ENCODE measurements at places on chromosomes 6 and 20.

DNA sequence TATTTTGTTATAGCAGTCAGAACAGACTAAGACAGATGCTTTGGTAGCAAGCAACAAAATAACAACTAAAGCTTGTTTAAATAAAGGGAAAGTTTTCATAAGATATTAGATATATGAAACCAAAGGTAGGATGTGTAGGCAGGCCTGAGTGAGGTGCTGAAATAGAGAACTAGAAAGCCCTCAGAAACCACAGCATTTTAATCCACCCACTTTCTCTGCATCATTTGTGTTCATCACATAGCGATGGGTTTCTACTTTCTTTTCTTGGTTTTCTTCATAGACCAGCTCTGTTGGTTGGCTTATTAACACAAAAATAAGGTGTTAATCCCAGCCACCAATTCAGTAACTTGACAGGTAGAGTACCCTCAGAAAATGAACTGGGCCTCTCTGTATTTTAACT, 58.6 kb downstream of the RPS12 start:
- no peak for DNase-seq

GRCh38 chr6:14501914-14502313, 384.3 kb downstream of the CD83 start:
- no peak for DNase-seq

- no peak for DNase-seq
Measured at GRCh38 chr20:47127999-47128398, 228.5 kb downstream of the ZMYND8 start.

- DNase-seq, result peak; percentile 39
Measured at GRCh38 chr20:35329435-35330139, 37.4 kb upstream of the FAM83C start.

GRCh38 chr6:83341765-83342164, 89.1 kb downstream of the ME1 start:
- no peak for DNase-seq

GRCh38 chr6:110731196-110731595, 84.1 kb downstream of the CDK19 start:
- DNase-seq, result no peak

- no peak for DNase-seq
Measured at GRCh38 chr6:101832371-101832770, 438.9 kb downstream of the GRIK2 start.

DNA sequence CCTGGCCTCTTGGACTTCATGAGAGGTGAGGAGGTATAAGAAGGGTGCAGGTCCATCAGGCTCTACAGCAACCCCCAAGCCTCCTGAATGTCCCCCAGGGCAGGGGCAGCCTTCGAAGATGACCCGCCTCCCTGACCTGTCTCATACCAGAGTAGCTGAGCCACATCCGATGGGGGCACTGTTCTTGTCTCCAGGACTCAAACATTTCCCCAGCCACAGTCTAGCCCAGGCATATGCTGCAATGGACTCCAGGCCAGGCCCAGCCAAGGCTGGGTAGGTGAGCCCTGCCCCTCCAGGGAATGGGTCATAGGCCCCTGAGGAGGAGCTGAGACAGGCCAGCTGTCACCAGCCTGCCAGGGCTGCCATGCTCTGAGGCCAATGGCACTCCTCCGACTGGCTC, 65.3 kb downstream of the BANF2 start:
- no peak for DNase-seq

GRCh38 chr20:2545594-2545993, 9.2 kb downstream of the TMC2 start:
- DNase-seq, result no peak

DNA sequence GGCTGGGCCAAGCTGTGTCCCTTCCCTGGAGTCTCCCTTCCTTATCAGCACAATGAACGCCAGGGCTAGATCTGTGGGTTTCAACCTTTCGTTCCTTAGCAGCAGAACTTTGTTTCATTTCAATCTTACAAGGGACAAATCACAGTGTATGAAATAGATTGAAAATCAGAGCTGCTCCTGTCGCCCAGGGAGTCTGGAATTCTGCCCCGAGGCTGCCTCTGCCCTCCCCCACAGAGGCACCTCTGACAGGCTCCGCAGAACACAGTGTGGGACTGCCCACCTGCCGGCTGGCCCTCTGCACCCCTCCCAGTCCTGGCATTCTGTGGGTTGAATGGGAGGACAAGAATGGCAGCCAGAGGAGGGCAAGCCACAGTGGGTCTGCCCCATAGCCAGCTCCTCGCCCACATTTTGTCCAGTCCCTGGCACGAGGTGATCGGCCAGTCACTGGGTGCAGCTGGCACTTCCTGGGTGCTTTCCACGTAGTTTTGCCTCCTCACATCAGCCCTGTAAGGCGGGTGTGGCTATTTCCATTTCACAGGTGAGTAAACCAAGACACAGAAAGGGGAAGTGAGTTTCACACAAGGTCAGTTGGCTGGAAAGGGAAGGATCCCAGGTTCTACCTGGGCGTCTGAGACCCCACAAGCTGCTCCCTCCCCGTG, 26.1 kb downstream of the MANBAL start:
- DNase-seq, result no peak

DNA sequence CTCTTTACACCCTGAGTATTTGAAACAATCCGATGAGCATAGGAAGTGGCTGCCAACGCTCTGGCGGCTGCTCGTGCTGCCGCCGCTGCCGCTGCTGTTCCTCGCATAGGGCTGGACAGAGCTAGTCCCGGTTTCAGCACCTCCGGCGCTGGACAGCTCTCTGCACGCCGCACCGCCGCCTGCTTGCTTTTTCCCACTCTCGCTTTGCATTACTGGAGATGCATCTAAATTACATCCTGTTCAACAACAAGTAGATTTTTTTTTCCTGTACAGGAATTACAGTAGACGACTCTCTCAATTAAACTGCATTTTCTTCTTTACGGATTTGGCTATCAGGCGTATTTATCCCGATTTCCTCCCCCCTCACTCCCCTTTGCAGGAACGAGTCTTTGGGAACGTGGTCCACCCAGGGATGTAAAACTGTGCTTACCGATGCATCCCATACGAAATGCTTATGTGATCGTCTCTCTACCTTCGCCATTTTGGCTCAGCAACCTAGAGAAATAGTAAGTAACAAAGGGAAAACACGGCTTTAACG, 563.8 kb downstream of the LMBRD1 start:
- DNase-seq, result peak; percentile 54

GRCh38 chr6:68651011-68651985, 16.2 kb downstream of the ADGRB3 start:
- DNase-seq, result peak; percentile 5

DNA sequence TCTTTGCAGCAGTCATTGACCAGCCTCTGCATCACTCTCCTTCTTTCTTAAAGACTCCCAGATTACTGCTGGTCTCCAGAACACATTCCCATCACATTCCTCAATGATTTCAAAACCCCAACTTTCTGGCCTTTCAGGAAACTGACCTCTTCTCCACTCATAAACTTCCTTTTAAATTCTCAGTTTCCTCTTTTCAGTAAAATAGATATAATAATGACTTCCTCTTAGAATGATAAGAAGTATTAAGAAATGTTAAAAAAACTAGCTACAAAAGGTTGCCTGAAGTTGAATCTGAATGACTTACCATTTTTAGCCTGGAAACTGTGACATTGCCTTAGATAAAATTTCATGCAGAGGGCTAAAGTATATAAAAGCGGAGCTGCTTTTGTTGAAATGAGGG, 239.3 kb downstream of the OGFRL1 start:
- no peak for DNase-seq

DNA sequence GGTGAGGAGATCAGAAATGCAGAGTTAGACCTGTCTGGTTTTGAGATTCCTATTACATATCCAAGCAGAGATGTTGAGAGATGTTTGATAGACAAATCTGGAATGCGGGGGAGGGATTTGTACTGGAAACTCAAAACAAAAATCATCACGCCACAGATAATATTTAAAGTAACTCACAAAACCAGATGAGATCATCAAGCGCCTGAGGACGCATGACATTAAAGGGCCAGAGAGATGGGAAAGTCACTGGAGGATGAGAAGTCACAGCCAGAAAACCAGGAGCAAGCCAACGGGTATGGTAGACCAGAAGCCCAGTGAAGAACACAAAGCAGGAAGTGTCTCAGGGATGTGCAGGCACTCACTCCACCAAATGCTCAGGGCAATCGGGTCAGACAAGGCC, 87.7 kb downstream of the DLL1 start:
- no peak for DNase-seq

- DNase-seq, result no peak
Measured at GRCh38 chr20:63737945-63738686, 1.5 kb upstream of the SLC2A4RG start.

DNA sequence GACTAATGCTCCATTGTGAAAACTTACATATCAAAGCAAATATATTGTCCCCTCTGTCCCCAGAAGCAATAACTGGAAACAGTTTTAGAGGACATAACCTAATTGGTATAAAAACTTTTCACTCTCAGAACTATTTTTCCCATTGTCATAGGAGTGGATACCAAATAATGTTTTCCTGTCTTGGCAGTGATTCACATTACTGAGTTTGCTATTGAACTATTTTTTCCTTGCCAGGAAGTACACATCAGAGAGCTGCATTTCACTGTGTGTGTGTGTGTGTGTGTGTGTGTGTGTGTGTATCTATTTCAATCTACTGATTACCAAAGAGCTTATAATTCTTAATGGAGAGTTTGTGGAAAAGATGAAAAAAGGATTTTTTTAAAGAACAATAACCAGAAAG, 45.4 kb downstream of the AKAP12 start:
- DNase-seq, result peak; percentile 75

- peak; percentile 83 for DNase-seq
Measured at GRCh38 chr6:144284783-144285547, at the start of gene UTRN. TSS of gene UTRN (plus strand) at chr6:144285335. CDS start at chr6:144291829, 6,494 bp downstream.

DNA sequence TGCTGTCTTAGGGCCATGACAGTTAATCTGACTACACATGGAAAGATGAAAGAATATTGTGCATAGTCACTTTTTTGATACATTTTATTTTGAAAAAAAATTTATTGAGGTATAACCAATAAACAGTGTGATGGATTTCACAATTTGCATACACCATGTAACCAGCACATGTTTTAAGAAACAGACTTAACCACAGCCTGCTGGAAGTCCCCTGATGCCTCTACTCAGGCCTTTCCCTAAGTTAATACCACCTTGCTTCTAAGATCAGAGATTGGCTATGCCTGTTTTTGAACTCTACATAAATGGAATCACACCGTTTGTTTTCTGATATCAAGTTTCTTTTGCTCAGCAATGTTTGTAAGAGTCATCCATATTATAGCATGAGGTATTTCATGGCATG, 136.3 kb downstream of the CFAP61 start:
- DNase-seq, result no peak

DNA sequence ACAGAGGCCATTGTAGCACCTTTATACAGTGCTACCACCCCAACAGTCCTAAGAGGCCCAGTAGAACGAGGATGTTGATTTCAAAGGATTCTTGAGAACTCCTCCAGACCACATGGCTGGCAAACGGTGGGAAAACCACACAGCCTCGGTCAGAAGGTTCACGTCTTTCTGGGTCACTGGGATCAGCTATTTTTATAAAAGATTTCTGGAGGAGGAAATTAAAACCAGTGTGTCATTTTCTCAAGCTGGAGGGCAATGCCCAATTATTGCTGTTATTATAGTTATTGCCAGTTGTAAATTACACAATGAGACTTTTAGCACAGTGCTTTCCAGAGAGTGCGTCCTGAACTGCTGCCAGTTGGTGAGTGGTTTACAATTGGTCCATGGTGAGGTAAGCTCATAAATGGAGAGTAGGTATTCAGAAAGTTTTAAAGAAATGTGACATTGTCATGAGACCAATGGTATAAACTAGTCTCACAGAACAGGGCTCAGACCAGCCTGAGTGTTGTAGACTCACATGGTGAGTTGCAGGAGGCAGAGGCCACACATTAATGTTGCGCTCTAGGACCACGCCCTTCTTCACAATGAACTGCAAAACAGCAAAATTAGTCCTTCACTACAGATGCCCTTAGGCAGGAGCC, 8.4 kb upstream of the PPP1R14C start:
- no peak for DNase-seq

DNA sequence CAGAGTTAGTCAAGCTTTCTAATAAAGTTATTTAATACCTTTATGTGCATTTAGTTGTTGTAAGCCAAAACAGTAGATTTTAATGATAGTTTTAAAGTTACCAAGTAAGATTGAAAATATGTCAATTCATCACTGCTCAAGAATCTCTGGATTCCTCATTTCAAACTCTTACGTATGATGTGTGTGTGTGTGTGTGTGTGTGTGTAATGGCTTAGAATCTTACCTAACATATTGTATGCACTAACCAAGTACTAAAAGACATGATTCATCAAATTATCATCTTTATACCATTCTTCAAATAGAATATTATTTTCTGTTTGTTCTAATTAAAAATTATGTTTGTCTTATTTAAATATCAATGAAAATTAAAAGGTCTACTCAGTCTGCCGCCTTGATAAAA, 41.5 kb upstream of the ZNF337 start:
- peak; percentile 40 for DNase-seq

DNA sequence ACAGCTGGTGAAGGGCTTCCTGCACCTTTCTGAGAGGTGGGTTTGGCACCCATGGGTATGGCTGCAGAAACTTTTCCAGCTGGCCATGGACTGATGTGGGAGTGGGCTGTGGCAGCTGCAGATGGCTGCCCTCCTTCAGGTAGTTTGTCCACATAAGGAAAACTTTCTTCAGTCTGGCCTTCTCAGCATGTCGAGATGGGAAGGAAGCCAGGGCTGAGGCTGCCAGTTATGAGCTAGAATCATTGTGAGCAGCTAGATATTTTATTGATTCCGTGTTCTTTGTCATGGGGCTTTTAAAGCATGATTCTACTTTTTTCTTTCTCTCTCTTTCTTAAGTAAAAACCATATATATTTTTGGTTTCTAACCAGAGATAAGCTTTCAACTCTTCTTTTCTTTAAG, 16.6 kb downstream of the NKX2-4 start:
- DNase-seq, result no peak

- no peak for DNase-seq
Measured at GRCh38 chr6:41814629-41815028, 27.1 kb downstream of the TOMM6 start.

GRCh38 chr6:63615590-63615989, 20.0 kb upstream of the PHF3 start:
- no peak for DNase-seq

DNA sequence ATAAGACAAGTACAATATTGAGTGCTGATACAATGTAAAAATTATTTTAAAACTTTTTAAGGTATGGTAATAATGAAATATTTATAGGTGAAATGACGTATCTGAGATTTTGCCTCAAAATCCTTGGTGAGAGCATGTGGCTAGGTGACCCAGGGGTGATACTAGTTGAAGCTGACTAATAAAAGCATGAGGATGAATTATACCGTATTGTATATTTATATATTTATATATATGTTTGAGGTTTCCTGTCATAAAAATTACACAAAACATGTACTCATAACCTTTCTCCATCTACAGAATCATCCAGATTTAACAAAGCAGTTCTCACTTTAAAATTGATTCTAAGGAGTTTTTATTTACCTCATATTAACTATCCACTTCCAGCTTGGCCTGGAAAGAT, 358.1 kb downstream of the CDKAL1 start:
- DNase-seq, result no peak

DNA sequence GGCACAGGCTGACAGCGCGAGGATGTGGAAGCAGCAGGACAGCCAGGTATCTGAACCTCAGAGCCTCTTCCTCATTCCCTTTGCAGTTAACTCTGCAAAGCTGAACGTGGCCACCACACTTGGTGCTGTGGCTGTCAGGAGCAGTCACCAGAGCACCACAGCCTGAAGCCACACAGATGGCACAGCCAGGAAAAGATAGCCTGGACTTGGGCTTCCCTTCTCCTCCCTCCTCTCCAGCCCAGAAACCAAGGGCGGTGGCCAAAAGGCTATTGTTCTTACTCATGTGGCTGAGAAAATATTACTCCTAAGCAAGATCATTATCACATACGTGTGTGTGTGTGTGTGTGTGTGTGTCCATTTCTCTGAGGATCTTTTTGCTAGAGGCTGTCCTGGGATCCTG, 39.8 kb downstream of the CD164 start:
- DNase-seq, result no peak

- no peak for DNase-seq
Measured at GRCh38 chr6:169935861-169936260, 184.4 kb downstream of the ERMARD start.
